ENCODE measurements at places on chromosomes 11 and 22.

- no peak for DNase-seq
Observed at GRCh38 chr11:70556884-70557741, 158.8 kb downstream of the CTTN start.

GRCh38 chr11:100719809-100720221 is 32.7 kb downstream of the ARHGAP42 start:
- peak; percentile 63 for DNase-seq

DNA sequence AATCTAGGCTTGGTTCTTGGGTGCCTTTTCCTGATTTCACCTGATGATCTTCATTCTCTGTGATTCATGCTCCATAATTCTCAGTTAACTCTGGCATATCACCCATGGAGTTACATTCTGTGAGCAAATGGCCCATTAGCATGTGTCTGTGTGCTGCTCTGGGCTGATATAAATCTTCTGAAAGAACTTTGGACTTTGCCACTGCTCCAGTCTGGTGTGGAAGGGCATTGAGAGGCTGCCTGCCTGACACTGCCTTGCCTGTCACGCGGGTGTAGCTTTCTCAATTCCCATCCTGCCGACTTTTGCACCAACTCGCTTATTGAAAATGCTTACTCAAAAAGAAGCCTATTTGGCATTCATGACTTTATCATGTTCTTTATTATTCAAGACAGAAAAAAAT is 42.2 kb downstream of the FAT3 start:
- no peak for DNase-seq

DNA sequence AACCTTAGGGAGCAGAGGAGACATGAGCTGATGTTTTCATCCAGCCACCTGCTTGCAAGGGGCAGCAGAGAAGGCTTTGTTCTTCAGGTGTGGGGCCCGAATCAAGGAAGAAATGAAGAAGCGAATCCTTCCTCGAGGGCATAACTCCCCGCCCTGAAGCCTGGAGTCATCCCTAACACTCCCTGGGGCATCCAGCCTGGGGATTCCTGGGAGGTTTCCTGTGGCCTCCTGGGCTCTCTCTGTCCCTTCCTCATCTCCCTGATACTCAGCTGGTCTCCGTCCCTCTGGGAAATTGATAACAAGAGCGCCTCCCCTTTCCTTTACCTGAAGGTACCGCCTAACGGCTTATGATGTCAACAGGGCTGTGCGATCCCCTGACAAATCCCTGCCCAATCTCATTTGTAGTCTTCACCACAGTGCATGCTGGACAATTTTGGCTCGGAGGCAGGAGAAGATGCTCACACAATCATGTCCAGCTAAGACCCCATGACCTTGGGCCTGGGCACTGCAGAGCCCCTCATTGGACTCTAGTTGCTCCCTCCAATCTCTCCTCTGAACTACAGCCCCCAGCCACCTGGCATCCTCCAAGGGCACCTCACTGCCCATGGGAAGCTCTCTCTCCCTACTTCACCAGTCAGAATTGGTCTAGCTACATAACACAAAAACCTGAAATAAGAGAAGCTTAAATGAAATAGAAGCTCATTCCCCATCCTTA is 80.6 kb upstream of the RTL6 start:
- no peak for DNase-seq

DNA sequence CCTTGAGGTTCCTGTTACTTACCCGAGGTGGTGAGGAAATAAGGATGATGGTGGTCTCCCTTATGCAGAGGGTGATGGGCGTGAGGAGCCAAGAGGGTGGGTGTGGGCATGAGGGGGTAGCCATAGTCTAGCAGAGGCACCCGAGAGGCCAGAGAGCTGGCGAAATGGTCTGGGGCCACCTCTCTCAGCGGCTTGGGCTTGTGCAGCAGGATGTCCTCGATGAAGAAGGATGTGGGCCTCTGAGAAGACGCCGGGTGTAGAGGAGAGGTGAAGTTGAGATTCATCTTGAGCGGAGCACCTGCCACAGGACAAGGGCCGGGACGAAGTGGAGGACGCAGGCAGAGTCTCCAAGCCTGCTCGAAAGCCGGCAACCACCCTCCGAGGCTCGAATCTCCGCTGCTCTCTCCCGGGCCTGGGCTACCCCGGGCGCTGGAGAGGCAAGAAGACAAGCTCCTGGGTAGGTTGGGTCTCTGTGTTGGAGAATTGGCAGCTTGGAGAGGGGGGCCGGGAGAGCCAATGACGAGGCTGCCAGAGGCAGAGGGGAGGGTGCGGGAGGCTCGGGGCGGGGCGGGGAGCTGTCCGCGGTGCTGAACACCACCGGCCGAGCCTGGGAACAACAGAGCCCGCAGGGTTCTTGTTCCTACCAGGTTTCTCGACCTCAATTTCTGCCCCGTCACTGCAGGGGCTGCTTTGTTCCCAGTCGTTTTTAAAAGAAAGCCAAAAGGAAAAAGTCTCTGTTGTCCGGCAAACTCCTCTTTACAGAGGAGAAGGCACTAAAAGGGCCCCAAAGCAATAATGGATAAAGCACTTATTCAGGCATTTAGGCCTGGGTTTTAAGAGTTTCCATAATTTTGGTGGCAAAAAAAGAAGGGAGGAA is at the start of gene BSX:
TSS of gene BSX (minus strand) at position 447 of the 877 bp plus-strand sequence. CDS start at position 284, 163 bp downstream.
- peak; percentile 3 for DNase-seq

- no peak for DNase-seq
Observed at GRCh38 chr11:64759722-64760719, at the start of gene PYGM. TSS of gene PYGM (minus strand) at chr11:64759974. CDS start at chr11:64759898, 76 bp downstream.

Measured in smooth muscle cell of the brain vasculature (primary cell).